ENCODE measurements at places on chromosomes 16 and 17.

DNA sequence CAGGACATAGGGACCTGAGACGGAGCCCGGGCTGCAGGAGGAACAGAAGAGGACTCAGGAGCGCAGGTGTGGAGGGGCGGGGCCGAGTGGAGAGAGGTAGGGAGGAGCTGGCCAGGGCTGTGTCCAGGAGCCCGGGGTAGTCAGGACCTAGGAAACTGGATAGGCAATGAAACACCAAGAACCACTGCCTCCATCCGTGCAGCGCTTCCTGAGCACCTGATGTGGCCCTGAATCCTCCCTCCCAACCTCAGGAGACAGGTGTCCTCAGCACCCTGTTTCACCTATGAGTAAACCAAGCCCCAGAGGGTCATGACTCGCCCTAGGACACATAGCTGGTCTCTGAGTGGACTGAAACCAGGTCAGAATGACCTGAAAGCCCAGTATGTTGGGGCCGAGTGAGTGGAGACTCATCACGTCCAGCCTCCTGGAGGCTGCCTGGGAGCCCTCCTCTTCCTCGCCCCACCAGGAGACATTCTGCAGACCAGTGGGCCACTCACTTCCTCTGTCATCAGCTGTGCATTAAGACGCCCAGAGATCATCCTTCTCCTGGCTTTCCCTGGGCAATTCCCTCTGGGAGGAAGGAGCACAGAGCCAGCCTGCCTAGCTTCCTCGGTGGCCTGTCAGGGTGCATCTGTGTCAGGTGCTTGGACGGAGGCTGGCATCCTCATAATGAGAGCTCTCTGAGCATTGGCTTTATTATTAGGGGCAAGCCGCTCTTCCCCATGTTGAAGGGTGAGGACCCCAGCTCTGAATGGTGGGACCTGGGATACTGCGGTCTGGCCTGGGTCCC is 72.8 kb downstream of the SCNN1B start:
- DNase-seq = no peak

DNA sequence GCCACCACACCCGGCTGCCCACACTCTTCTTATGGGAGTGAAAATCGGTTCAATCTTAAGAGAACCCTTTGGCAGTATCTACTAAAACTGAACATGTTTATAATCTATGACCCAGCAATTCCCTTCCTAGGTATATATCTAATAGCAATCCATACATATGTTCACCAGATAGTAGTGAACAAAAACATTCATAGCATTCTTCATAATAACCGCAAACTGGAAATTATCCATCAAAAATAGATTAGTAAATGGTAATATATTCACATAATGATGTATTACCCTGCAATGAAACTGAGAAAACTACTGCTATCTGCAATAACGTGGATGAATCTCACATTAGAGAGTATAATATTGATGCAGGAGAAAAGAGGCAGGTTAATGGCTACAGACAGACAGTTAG is 23.1 kb downstream of the COPRS start:
- DNase-seq = no peak

- DNase-seq = no peak
Measured at GRCh38 chr16:11046382-11046931, 102.1 kb downstream of the CLEC16A start.

GRCh38 chr17:49901460-49902331 is 53.8 kb upstream of the TAC4 start:
- DNase-seq = no peak

- DNase-seq = no peak
Measured at GRCh38 chr17:57955183-57955931, at the start of gene CUEDC1. Gene CUEDC1 (minus strand): TSS chr17:57955412. CDS start chr17:57885564, 69,848 bp downstream.

All from amniotic stem cell (primary cell).